Stimulated activated naive CD8-positive, alpha-beta T cell treated with anti-CD3 and anti-CD28 coated beads, Interleukin-15, Interleukin-2, amounts not matched to agents 100 U/mL and 50 U/mL, for 24 hours (primary cell): ENCODE measurements at places on chromosomes 13 and 19.

- DNase-seq: no peak
These were observed 1.3 kb downstream of the FCGRT start for GRCh38 chr19:49513746-49514118.

DNA sequence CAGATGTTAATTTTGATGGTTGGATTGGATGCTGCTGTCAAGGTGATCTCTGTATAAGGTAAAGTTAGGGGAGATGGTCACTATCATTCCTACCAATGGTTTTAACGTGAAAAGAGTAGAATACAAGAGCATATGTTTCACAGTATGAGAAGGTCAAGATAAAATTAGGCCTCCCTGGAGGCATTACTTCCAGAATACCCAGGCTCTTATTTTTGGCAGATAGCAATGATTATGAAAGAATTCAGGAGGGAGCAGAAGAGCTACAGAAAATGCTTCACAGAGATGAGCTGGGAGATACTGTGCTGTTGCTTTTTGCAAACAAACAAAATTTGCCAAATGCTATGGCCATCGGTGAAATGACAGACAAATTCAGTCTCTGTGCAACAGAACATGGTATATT is 547.5 kb upstream of the SPRY2 start:
- DNase-seq: no peak

- DNase-seq: no peak
These were observed 22.1 kb downstream of the EDNRB start for GRCh38 chr13:77896536-77896935.

- no peak for DNase-seq
These were observed 1.9 kb upstream of the ZNF358 start for GRCh38 chr19:7513809-7514642.

DNA sequence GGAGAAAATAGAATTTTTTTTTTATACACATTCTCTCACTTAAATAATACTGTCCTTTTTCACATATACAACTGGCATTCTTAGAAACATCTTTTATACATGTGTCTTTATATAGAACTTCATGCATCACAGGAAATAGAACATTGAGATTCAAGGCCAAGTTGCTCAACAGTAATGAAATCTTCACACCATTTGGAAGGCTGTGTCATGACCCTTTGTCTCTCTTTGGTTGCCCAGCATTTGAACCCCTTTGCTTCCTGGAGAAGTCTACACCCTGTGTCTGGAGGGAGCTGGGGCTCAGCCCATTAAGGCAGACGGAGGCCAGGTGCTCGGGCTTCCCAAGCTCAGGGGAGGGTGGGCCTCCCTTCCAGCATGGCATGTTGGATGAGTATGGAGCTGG is 41.1 kb downstream of the B3GLCT start:
- DNase-seq: no peak

DNA sequence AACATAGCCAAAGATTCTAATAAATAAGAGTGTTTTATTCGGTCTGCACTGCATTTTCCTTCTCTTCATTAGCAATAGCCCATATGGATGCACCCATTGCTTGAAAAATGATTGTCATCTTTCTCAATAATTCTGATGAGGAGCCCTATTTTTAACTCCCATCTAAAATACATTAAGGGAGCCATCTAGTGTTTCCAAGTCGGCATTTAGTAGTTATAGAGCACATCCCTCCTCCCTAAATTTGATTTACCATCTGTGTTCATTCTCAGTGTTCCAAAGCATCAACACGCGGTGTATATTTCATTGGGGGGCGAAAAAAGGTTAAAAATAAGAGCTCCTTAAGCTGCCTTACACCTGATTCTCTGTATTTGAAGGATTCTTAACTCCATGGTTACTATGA is 119.2 kb upstream of the IPO5 start:
- no peak for DNase-seq

- no peak for DNase-seq
These were observed 64.7 kb downstream of the COL4A2 start for GRCh38 chr13:110371550-110372465.

DNA sequence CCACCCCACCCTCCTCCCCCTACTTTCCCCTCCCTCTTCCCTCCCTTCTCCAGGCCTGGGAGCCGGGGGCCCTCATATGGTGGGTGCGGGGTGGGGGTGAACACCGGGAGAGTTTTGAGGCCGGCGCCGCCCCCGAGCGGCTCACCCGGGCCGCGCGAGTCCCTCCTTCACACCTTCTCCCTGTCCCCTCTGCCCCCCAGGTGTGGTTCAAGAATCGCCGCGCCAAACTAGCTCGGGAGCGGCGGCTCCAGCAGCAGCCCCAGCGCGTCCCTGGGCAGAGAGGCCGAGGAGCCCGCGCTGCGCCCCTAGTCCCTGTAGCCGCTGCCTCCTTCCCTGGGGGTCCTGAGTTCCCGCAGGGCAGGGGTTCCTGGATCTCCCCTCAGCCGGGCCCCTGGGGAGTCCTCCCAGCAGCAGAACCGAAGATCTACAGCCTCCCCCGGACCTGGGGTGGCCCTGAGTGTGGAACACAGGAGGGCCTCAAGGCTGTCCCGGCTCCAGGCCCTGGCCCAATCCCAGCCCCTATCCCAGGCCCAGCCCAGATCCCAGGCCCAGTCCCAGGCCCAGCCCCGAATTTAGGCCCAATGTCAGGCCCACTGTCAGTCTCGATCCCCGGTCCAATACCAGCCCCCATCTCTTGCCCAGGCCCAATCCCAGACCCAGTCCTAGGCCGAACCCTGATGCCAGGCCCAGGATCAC is 1.7 kb downstream of the TPRX2 start:
- no peak for DNase-seq

DNA sequence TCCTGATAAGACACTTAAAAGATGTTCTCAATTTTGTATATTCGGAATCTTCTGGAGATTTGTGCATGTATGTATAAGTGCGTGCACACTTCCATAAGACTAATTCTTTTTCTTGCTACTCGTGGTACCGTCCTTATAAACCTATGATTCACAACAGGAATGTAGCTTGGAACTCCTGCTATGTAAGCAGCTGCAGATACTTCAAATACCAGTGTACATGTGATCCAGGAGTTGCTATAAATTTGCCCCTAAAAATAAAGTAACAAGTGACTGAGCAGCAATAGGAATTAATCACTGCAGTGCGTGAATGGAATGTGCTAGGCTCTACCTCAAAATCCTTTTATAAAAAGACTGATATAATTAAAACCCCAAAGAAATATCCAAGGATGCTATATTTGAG is 214.9 kb downstream of the KLF5 start:
- DNase-seq: no peak

- no peak for DNase-seq
These were observed 583 bp downstream of the AKAP8L start for GRCh38 chr19:15418231-15418578.

GRCh38 chr13:53781941-53782340 is 753.3 kb downstream of the OLFM4 start:
- DNase-seq: no peak

GRCh38 chr19:8638078-8638619 is 7.7 kb downstream of the NFILZ start:
- peak; percentile 13 for DNase-seq

- DNase-seq: no peak
These were observed 15.4 kb upstream of the RAB20 start for GRCh38 chr13:110576736-110577476.

- peak; percentile 48 for DNase-seq
These were observed 10.9 kb upstream of the MEIS3 start for GRCh38 chr19:47430041-47430802.

- DNase-seq: no peak
These were observed 8.8 kb downstream of the MFSD12 start for GRCh38 chr19:3548606-3549005.

GRCh38 chr19:2547721-2548120 is 71.8 kb downstream of the GADD45B start:
- DNase-seq: no peak

- DNase-seq: no peak
These were observed 3.2 kb downstream of the WBP4 start for GRCh38 chr13:41064493-41064892.

- DNase-seq: no peak
These were observed 17.7 kb upstream of the KLF5 start for GRCh38 chr13:73040968-73041596.

GRCh38 chr13:34076943-34077703 is 259.2 kb downstream of the RFC3 start:
- DNase-seq: no peak

- DNase-seq: no peak
These were observed 13.3 kb downstream of the CAPN12 start for GRCh38 chr19:38730731-38731589.

DNA sequence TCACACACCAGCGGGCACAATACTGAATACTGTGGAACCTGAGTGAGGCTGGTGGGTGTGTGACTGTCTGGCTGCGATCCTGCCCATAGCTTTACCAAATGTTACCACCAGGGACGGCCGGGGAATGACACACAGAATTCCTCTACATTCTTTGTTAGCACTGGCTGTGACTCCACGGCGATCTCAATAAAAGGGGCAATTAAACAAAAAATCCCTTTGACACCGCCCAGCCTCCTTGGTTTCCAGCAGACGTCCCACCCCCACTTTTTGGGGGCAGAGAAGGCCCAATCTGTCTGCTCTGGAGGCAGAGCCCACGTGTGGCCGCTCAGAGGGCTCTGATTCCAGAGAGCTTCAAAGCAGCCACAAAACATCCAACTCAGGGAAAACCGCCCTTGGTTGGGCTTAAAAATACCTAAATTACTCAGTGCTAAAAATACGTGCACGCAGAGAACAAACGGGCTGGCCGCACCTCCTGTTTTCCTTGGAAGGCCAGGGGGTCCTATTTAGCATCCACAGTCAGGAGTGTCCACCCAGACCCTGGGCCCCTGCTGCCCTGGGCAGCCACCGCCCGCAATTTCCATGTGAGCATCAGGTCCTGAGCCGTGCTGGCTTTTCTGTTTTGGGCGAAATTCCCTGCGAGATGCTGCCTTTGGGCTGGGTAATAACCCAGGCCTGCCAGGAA is 47.8 kb downstream of the GADD45B start:
- DNase-seq: no peak

DNA sequence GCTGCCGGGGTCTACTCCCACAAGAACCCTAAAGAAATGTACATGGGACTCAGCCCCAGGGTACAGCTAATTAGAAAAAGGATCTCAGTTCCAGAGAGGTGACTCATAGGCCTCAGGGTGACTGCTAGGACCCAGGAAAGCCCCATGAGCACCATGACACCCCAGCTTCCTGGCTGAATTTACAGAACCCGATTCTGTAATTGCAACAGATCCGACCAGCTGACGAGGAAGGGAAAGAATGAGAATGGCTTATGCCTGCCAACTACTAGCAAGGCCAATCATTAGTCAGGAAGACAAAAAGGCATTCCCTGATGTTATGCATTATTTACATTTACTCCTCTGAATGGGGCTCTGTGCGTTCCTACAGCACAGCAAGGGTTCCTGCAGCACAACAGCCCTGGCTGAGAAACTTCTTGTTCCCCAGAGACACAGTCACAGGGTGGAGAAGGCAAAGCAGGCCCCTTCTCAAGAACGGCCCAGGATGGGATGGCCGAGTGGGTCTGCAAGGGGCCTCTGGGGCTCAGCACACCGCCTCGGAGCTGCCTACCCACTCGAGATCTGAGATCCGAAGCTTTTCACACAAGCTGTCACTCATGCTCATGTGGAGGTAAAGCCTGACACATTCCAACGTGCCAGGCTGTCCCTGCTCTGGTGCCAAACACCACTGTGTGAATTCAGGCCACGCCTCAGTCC is 27.2 kb downstream of the PBX4 start:
- peak; percentile 65 for DNase-seq

- peak; percentile 64 for DNase-seq
These were observed at the start of gene TMEM238 for GRCh38 chr19:55384131-55384919. Gene TMEM238, minus strand, starts transcription at chr19:55384292. Its CDS starts 33 bp downstream, at chr19:55384259.

DNA sequence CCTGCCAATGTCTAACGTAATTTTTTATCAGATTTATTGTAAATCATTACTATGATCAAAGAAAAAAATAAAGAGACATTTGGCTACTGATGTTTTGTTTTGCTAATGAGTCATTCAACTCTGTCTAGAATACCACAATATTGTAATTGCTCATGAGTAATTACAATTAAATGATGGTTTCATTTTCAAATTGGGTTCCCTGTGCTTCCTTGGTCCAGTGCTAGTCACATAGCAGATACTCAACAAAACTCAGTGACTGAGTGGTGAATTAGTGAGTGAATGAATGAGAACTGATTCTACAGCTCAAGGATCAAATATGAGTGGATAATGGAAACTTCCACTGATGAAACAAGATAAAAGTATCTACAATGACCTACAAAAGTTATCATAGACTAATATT is 304.7 kb downstream of the POU4F1 start:
- DNase-seq: no peak

GRCh38 chr19:952049-952679 is 26.3 kb downstream of the ARID3A start:
- no peak for DNase-seq

DNA sequence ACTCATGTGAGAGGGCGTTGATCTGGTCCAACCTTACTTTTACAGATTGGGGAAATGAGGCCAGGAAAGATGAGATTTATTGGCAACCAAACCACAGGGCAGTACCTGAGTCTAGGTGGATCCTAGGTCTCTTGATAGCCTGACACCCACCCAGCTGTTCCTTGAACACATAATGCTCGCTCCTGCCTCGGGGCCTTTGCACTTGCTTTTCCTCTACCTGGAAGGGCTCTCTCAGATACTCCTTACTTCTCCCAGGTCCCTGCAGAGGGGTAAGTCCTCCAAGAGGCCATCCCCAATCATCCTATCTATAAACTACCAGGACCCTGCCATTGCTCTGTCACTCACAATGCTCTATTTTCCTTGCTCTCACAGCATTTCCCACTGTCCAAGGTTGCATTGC is 7.4 kb downstream of the ZNF575 start:
- DNase-seq: no peak

- DNase-seq: no peak
These were observed 1442.9 kb downstream of the SLITRK1 start for GRCh38 chr13:82439159-82439904.

DNA sequence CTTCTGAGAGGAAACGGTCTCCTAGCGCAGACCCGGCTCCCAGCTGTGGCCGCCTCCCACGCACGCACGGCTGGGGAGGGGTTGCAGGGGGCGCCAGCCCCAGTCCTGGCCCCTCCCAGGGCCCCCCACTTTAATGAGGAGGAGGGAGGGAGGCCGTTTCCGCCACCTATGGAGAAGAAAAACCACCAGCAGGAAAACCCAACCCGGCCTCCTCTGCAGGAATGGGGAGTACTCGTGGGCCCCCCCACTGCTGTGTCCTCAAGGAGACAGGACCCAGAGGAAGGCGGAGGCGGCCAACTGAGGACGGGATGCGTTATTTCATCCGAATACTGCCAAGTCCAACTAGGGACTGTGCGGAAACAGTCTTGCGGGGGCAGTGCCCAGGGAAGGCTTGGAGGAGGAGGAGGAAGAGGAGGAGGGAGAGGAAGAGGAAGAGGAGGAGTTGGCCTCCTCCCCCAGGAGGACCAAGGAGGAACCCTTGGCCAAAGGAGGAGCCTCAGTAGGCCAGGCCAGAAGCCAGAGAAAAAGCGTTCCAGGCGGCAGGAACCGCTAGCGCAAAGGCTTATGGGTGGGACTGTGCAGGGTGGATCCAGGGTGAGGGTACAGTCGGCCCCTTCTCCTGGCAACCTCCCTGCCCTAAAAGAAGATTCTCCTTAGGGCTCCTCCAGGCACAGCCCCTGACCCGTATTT is 3.9 kb upstream of the SSBP4 start:
- no peak for DNase-seq

GRCh38 chr13:51222037-51222685 is at the start of gene FAM124A:
Gene FAM124A, plus strand, starts transcription at chr13:51222398. Its CDS starts 104 bp downstream, at chr13:51222502.
- DNase-seq: peak; percentile 66
